ENCODE measurements at places on chromosomes 2 and 18.

DNA sequence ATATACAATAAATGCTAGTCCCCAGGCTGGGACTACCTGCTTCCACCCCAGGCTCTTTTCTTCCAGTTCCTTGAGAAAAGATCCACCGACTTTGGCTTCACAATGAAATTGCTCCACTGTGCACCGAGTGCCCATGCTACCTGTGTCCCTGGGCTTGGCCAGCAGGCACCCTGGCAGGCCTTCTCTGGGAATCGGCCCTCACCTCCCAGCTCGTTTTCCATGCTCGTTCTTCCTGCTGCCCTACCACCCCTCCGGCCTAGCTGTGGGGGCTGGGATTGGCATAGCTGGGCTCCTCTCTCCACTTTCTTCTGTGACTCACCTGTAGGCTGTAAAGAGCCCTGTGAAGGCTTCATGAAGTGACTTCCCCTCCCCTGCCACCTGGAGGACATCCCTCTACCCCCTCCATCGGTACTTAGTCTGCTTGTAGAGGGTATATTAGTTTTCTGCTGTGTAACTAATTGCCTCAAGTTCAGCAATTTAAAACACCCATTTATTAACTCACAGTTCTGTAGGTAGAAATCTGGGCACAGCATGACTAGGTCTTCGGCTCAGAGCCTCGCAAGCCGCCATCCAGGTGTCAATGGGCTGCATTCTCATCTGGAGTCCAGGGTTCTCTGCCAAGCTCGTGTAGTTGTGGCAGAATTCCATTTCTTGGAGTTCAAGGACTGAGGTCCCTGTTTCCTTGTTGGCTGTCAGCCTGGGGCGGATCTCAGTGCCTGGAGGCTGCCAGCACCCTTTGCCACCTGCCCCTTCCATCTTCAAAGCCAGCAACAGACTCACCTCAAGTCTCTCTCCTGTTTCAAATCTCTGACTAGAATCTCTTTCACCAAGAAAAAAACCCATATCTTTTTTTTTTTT, 57.6 kb downstream of the DPYSL5 start:
- DNase-seq = no peak

GRCh38 chr18:22422909-22423548, 5.3 kb upstream of the CTAGE1 start:
- DNase-seq = no peak

GRCh38 chr2:38375696-38376345, 1.3 kb downstream of the ATL2 start:
- DNase-seq = no peak

GRCh38 chr2:7868836-7869235, 813.0 kb upstream of the ID2 start:
- DNase-seq = no peak

DNA sequence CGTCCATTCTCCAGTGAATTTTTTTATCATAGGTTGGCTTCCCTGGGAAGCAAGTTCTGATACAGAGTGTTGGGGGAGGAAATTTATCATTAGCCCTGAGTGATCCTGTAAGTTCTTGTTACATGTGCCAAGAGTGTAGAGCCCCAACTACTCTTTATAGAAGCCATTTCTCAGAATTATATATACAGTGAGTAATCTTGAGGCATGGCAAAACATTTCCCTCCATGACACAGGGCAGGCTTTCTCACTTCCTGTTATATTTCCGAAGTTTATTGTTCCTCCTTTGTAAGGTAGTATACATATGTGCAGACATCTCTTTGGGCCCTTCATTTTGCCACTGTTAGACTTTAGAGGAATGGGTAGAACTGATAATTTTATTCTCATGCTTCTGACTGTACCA, 484.7 kb upstream of the NRXN1 start:
- DNase-seq = no peak

DNA sequence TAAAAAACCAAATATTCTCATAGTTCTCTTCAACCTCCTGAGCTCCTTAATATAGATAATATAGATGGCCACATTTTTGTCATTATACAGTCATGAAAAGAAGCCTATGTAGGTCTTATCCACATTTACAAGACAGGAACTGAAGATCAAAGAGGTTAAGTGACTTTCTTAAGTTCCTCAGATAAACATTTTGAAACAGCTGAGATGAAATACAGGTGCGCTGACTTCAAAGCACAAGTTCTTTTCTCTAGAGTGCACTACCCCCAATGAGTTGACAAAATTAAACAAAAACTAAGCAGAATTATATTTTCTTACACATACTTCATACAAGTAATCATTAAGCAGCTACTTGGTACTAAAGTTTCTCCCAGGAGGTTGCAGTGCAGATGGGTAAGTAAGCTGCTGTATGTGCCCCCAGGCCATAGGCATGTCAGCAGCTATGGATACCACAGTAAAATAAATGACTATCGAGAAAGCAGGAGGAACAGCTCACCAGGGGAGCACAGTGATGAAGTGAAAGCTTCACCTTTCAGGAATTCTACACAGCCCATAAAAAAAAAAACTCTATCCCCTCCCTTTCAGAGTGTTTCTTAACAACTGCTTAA, 199.8 kb downstream of the DPP10 start:
- no peak for DNase-seq

- no peak for DNase-seq
These were observed 453.3 kb upstream of the SALL3 start for GRCh38 chr18:78526275-78526674.

DNA sequence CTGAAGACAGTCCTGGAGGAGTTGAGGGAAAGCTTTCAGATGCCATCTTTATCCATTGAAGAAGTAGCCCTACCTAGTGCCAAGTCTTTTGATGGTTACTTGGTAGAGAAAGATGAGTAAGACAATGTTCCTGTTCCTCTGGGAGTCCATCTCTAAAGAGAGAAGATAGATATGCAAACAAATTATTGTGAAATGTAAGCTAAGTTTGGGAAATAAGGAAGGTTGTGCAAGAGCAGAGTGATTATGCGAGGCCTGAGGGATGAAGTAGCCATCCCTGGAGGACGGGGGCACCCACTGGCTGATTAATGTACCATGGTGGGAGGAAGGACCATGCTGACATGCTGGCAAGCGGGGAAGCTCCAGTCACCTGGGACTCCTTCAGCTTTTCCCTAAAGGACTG, 994 bp upstream of the DTNA start:
- no peak for DNase-seq

DNA sequence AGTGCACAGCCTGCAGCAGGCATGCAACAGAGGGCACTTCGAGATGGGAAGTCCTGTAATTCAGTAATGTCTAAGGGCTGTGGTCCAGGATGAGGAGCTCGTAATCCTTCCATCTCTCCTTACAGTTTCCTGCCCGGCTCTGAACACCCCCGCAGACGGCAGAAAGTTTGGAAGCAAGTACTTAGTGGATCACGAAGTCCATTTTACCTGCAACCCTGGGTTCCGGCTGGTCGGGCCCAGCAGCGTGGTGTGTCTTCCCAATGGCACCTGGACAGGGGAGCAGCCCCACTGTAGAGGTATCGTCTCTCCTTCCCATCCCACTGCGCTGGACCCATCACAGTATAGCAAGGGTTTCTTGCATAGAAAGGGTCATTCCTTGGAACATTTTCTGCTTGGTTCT, 26.7 kb downstream of the FBLN7 start:
- DNase-seq = no peak

- DNase-seq = no peak
These were observed 30.4 kb downstream of the NAT8 start for GRCh38 chr2:73611867-73612266.

- no peak for DNase-seq
These were observed 56.8 kb downstream of the SH3BP4 start for GRCh38 chr2:235008584-235009044.

DNA sequence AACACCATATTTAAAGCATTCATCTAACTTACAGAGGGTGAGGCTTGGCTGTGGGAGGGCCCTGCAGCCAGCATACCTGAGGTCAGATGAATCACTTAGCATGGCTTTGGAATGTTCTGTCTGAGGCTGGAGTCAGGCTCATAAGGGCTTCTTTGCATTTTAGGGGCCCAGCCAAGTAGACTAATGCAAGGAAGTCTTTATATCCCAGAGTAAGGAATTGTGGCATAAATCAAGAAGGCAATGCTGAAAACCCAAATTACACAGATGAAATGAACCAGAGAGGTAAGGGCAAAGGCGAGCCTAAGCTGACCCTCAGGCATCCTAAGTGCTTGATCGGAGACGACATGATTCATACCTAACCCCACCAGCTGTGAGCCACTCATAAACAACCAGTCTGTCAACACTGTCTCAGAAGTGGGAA, 383.6 kb downstream of the DCC start:
- no peak for DNase-seq

GRCh38 chr2:80706951-80707350, 402.4 kb upstream of the LRRTM1 start:
- no peak for DNase-seq

- no peak for DNase-seq
These were observed 306.7 kb upstream of the SLC8A1 start for GRCh38 chr2:40758401-40759155.

- no peak for DNase-seq
These were observed 4.6 kb downstream of the EN1 start for GRCh38 chr2:118842661-118843482.

DNA sequence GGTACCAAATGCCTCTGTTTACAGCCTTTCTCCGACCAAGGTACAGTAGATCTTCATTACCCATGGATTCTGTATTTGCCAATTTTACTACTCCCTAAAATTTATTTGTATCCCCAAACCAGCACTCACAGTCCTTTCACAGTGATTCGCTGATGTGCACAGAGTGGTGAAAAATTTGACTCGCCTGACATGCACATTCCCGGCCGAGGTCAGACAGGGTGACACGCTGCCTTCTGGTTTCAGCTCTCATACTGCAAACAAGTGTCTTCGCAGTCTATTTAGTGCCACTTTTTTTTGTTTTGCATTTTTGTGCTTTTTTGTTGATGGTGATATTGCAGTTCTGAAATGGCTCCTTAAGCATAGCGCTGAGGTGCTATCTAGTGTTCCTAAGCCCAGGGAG, 71.0 kb downstream of the MAPK4 start:
- DNase-seq = no peak

DNA sequence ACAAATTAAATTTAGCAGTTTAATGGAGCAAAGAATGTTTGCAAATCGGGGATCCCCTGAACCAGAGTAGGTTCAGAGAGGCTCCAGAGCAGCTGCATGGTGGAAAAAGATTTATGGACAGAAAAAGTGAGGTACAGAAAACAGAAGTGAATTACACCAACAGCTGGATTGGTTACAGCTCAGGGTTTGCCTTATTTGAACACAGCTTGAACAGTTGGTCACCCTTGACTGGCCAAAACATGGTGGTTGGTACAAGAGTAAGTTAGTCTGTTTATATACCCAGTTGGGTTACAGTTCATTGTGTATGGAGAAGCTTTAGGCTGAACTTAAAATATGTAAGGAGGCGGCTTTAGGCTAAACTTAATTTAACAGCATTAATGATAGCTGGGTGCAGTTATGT, 5.4 kb upstream of the CDCA7 start:
- DNase-seq = no peak
